Astrocyte of the spinal cord (primary cell): ENCODE measurements at places on chromosomes 6 and 20.

DNA sequence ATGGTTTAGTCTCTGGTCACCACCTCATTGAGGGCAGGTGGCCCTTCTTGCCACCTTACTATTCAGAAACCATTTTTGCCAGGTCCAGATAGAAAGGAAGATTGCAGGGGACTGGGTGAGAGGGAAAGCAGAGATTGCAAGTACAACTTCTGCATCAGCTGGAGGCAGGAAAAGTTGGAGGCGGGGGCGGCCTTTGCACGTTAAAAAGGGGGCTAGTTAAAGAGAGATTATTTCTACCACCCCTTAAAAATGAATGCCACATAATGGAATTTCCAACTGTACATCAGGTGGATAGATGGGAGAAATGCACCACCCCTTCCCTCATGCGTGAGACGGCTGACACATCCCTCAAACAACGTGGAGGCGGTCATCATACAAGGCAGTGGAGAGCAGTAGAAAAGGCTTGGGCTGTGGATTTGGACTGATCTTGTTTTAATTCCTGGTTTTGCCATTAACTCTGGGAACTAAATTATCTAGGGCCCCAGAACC is 95.4 kb upstream of the CNKSR3 start:
- no peak for DNase-seq

- DNase-seq: peak; percentile 39
These were observed 32.9 kb upstream of the LGSN start for GRCh38 chr6:63352544-63353285.

DNA sequence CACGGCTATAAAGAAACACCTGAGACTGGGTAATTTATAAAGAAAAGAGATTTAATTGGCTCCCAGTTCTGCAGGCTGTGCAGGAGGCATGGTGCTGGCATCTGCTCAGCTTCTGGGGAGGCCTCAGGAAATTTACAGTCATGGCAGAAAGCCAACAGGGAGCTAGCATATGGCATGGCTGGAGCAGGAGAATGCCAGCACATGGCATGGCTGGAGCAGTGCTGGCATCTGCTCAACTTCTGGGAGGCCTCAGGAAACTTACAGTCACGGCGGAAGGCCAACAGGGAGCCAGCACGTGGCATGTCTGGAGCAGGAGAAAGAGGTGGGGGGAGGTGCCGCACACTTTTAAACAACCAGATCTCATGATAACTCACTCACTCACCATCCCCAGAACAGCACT is 32.5 kb upstream of the DACT2 start:
- DNase-seq: no peak

DNA sequence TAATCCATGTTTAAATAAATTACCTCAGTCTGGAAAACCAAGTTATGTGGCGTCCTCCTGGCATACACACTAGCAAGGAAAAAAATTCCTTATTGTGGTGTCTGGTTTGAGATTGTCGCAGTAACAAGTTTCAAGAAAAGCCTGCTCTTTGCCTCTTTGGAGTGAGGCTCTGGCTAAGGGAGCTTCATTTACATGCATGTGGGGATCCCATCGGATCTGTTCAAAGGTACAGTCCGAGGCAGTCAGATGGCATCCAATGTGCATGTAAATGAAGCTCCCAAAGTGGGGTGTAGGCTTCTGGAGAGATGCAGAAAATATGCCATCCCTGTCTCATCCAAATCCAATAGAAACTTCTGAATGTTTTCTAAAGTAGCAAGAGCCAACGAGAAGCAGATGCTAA is 199.5 kb upstream of the FBXL4 start:
- no peak for DNase-seq

DNA sequence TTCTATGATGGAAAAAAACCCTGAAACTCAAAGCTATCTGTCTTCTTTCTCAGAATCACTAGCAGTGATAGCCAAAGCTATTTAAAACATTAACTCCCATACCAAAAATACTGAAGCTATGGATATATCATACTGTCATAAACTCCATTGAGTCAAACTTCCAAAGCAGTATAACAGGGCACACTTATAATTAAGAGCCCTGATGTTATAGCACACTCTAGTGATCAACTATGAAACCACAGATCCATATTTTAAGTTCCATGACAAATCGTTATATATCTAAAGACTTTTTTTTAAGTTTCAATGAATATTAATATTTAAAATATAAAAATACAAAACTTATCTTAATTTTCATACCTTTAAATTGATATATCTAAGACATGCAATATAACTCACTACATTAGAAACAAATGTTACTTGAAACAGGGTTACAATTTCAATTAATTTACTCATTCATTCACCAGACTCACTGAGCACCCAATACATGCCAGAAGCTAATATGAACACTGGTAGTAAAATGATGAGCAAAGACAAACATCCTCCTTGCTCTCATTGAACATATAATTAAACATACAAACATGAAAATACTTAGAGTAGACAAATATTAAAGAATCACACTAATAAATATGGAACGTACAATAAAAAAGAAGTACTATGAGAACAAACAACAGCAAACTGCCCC is 69.3 kb downstream of the IBTK start:
- peak; percentile 57 for DNase-seq

DNA sequence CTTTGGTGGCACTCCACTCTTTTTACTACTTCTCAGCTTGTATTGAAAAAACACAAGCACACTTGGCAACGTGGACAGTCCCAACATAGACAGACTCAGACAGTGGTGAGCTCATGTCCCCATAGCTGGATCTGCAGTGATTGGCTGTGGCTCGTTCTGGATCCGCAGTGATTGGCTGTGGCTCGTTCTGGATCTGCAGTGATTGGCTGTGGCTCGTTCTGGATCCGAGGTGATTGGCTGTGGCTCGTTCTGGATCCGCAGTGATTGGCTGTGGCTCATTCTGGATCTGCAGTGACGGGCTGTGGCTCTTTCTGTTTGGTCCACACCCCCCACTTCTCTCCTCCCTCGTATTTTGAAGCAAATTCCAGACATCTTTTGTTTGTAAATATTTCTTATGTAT is 28.0 kb downstream of the OSBPL2 start:
- DNase-seq: no peak

GRCh38 chr6:140567466-140567865 is 1193.0 kb upstream of the CITED2 start:
- DNase-seq: peak; percentile 16

DNA sequence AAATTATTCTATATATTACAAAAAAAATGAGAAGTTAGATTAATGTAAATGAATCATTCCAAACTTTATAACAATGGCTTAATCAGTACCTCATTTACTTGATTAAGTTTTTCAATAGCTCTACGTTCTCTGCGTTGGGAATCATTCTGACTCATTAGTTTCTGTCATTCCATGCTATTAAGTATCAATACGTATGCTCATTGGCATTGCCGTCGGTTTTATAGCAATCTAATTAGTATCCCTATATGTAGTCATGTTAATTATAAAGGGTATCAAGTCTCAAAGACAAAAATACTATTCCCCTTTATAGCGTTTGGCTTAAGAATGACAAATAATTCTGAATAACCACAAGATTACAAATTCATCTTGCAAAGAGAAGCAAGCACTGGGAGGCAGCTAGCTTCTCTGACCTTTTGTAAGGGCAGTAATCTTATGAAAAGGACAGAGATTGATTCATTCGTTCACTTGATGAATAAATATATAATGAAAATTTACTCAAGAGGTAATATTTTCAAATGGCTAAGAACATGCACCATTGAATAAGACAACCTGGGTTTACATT is 41.8 kb downstream of the OLIG3 start:
- peak; percentile 14 for DNase-seq

DNA sequence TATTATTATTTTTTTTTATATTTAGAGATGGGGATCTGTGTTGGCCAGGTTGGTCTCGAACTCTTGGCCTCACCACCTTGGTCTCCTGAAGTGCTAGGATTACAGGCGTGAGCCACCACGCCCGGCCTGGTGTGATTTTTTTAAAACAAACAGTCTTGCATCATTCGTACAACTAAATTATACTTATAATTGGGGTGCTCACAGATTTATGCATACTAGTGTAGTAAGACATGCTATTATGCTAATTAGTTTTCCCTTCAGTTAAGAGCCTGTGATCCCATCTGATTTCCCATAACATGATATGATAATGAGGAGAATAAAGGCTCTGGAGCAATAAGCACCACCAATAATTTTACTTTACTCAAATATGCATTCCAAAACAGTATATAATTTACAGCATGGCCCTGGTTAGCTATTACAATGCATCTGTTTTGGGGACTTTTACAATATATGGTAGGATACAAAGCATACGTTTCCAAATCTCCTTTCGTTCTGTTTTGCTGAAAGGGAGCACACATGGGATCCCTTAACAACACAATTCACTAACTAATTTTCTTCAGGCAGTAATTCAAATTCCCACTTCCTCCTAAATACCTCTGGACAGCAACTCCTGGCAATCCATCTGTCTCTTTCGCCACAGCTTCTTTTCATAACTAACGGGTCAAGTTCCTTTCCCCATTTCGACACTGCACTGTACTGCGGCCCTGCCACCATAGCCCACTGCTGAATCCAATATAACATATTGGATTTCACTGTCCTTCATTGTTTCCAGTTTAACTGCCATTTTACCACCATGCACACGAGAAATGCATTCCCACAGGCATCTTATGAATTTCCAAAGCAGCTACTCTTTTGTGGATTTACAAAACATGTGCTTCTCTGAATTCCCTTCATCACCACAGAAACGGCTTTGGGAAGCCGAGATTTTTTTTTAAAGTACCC is 1.7 kb downstream of the NUDT3 start:
- peak; percentile 55 for DNase-seq

DNA sequence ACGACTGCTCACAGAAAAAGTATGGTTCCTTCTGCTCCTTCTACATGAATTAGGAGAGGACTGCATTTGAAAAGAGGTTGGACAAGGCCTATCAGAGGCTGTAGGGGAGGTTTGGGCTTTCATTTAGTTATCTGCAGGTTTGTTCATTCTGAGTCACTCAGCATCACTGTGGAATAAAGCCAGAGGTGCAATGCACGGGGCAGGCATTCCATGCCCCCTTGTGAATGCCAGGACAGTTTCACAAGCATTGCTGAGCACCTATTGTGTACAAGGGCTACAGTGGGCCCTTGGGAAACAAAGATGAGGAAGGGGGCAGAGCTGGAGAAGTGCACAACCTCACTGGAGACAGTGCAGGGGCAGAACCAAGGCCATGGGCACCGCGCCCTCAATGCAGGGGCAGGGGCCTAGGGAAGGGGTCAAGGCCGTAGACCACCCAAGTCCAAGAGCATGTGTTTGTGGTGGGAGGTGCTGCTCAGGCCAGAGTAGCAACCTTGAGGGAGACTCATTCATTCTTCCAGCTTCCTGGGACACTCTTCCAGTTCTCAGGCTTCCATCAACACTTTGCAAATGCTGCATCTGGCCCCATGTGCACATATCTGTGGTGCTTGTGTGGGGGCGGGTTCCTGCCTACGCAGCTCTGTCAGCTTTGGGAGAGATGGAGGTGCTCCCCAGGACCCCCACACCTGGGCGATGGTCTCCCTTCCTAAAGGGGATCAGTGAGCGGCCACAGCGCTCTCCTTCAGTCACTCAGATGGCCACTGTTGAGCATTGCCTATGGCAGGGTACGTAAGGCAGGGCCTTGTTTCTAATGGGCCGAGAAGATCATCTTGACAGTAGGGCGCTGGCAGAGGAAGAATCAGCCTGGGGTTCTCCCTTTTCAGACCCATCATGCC is 204.5 kb downstream of the SYNDIG1 start:
- DNase-seq: peak; percentile 62

DNA sequence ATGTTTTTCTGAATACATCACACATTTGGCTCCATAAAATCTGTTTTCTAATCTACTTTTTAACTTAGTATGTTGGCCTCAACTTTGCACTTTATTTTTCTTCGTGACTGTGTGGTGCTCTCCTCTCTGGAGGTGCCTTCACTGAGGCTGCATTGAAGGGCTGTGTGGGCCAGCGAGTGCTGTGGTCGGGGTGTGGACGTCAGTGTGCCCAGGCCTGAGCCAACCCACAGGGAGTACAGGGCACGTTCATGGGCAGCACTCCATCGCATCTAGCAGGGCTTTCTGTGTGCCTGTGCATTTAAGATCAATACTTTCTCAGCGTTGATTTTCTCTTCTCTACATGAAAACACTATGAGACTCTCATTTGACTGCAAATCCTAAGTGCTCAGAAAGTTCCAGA is 37.8 kb downstream of the DACT2 start:
- no peak for DNase-seq

GRCh38 chr6:14634072-14634471 is 516.5 kb downstream of the CD83 start:
- DNase-seq: no peak

GRCh38 chr6:33586108-33586640 is 6.1 kb upstream of the BAK1 start:
- DNase-seq: no peak

GRCh38 chr6:46215777-46216176 is 45.0 kb upstream of the ENPP5 start:
- DNase-seq: no peak

- DNase-seq: no peak
These were observed 2.8 kb downstream of the SIRPA start for GRCh38 chr20:1897965-1898464.

DNA sequence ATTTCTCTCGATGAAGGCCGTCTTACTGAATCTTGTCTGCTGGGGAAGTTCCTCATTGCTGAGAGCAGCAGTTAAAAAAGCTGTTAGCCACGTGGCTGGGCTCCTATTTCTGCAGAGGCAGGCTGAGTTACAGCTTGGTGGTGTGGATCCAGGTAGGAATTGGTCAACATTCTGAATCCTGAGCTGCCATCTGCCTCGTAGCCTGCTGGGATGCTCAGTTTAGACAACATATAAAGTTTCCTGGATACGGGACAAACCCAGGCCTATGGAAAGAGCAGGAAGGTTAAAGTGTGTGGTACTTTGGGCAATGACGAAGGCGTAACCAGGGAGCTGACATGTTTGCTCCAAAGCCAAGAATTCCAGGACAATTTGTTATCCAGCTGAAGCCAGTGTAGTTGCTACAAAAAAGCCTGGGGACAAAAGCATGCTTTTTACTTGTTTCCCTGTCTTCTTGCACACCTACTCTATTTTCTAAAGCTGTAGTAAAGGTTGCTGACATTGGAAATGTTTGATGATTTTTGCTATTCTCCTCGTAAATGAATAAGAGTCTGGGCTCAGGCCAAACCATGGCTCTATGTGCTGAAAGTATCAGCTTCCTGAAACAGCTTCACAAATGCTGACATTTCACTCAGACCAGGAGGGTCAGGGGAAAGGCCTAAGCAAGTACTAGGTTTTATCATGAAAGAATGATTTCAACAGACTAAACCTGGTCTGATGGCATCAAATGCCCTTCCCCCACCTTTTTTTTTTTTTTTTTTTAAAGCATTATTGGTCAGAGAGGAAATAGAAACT is 12.4 kb upstream of the MYLK2 start:
- DNase-seq: peak; percentile 21
